ENCODE measurements at places on chromosomes 16 and 17.
A peak's percentile ranks its signal among the peaks of the same experiment; 100 is the strongest.

DNA sequence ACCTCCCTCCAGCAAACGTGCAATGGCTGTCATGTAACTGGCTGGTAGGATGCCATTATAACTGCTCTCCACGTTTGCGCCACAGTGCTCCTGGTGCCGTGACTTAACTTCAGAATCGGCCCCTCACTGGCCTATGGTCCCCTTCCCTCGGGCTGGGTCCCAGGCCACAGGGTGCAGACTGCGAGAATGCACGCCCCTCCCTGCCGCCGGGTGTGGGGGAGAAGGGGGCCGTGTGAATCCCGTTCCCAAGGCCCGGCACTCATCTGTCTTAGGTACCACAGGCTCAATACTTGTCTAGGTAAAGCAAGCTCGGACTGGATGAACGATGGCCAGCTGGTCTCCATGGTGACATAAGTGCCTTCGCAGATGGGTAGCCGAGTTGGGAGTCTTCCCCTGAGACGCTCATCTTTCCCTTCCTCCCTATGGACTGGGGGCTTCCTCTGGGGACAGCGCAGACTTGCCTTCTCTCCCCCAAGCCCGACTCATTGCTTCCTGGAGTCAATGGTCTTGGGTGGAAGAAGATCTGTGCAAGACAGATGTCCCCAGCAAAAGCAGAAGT is 37.8 kb downstream of the TIMM22 start:
- no peak for DNase-seq

GRCh38 chr16:54545854-54546511 is 259.4 kb upstream of the IRX3 start:
- DNase-seq: no peak

DNA sequence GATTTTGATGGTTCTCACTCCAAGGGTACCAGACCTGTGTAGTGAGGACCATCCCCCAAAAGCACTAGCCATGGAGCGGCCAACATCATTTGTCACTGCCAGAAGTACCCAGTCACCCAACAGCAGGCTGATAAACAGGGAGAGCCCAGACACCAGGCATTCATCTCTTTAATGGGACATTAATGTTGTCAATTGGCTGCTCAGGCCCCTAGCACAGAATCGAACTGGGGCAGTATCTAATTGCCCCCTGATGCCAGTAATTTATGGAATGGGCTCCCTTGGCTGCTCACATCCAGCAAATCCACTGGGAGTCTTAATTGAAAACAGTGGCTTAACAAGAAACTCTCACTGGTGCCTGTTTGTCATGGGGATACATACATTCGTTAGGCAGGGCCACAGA is 344.6 kb downstream of the XYLT1 start:
- DNase-seq: no peak

DNA sequence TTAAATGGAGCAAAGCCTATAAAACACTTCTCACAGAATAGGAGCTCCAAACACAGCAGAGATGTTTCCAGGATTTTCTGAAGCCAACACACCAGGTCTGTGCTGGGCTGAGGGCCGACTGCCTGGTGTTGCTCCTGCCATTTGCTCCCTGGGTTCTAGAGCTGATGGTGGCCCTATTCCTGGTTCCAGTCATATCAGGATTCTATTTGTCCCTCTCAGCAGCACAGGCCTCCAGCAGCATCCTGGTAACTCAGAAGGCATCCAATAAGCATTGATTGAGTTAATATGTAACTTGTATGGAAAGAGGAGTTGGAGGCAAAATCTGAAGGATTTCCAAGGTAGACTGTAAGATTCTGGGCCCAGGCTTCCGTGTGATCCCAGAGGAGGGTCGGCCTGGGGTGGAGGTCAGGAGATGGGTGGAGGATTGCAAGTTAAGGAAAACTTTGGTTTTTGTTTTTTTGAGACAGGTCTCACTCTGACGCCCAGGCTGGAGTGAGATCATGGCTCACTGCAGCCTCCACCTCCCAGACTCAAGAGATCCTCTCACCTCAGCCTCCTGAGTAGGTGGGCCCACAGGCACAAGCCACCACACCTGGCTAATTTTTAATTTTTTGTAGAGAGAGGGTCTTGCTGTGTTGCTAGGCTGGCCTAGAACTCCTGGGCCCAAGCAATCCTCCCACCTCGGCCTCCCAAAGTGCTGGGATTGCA is 5.7 kb downstream of the NUPR1 start:
- no peak for DNase-seq

- DNase-seq: no peak
Measured at GRCh38 chr16:50469744-50470321, 78.4 kb upstream of the NKD1 start.

- peak; percentile 95 for DNase-seq
Measured at GRCh38 chr17:41919165-41919817, 540 bp upstream of the ACLY start.
